ENCODE measurements at places on chromosomes 13 and 19. TPM values are rescaled to one million over a fixed set of nuclear protein-coding genes. Genes with fewer than 3 reads are reported as not detected.

Gene RAB3D
- 5.5 TPM for total RNA-seq

Gene GTF3A
- 140 TPM for total RNA-seq

Gene LRRC4B
- total RNA-seq = 0.12 TPM

Gene LGALS7
- not detected for total RNA-seq

Gene KIR3DL1
- total RNA-seq = not detected

Gene GFY
- total RNA-seq = 0.11 TPM

Gene TYROBP
- not detected for total RNA-seq
